Dorsolateral prefrontal cortex (tissue), 122 donors: ENCODE measurements at places on chromosomes 5 and 9. TPM values are rescaled to one million over a fixed set of nuclear protein-coding genes. Genes with fewer than 3 reads are reported as not detected.

URM1 gene
- 51.6 TPM for total RNA-seq

BTNL9 gene
- total RNA-seq, result 7.0 TPM

IRX1 gene
- not detected for total RNA-seq

ATOX1 gene
- total RNA-seq, result 88.1 TPM

SPINK9 gene
- total RNA-seq, result not detected

DNA sequence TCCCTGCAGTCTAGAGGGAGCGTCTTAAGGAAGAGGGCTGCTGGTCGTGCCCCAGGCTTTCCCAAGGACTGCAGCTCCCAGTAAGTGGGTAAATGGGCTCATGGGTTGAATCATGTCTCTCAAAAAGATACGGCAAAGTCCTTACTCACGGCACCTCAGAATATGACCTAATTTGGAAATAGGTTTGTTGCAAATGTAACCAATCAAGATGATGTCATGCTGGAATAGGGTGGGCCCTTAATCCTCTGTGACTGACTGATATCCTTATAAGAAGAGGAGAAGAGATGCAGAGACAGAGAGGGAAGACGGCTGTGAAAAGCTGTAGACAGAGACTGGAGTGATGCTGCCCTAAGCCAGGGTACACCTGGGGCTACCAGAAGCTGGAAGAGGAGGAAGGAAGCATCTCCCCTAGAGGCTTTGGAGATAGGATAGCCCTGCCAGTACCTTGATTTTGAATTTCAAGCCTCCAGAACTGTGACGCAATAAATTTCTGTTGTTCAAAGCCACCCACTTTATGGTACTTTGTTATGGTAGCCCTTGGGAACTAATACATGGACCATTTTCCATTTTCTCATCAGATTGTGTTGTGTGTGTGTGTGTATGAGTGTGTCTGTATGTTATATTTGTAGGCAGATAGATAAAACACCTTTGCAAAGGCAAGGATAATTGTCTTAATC is 15.0 kb downstream of the GALNT10 start:
- DNase-seq, result no peak

GRCh38 chr9:90838098-90838497 is 36.5 kb downstream of the SYK start:
- no peak for DNase-seq

GRCh38 chr5:77972469-77973252 is 196.5 kb upstream of the TBCA start:
- DNase-seq, result no peak

DNA sequence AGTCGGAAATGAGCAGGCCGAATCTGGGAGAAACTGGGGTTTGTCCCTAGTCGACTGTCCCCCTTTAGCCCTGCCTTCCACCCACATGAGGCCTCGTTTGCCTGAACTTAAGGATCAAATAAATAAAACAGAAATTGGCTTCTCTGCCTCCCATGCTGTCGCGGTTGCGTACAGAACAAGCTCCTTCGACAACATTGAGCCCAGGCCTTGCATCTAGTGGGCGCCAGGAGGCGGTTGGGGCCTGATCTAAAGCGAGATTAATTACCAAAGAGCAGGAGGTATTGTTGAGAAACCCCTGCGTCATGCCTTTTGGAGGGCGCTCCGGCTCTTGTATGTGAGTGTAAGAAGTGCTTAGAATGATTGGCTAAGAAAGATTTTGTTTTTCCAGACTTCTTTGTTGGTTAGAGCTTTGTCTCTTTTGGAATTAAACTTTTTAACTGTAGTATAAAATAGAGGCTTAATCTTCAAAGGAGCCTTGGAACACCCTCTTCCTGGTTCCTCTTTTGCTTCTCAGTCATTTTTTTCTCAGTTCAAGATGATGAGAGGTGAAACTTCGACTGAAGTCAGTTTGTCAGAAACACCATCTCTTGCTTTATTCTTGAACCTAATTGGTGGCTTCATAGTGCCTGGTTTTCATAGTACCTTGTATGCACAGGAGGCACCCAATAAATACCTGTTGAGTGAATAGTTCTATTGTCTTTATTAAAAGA is 828 bp downstream of the ATP6V0E1 start:
- peak; percentile 71 for DNase-seq

- DNase-seq, result no peak
Observed at GRCh38 chr9:32010322-32010721, 374.1 kb upstream of the ACO1 start.

DNA sequence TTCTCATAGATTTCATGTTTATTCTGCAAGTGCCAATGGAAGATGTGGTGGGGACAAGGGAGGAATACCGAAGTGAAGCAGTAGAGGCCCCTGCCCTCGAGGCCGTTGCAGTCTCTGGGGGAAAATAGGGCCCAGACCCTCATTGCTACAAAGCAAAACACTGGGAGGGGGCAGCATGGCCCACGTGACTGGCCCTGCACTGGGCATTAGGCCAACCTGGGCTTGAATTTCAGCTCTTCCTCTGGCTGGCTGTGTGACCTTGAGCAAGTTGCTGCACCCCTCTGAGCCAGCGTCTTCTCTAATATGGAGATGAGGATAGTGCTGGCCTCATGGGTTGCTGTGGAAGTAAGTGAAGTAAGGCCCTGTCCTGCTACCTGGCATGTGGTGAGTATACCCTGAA is 709 bp upstream of the SYNPO start:
- no peak for DNase-seq

DNA sequence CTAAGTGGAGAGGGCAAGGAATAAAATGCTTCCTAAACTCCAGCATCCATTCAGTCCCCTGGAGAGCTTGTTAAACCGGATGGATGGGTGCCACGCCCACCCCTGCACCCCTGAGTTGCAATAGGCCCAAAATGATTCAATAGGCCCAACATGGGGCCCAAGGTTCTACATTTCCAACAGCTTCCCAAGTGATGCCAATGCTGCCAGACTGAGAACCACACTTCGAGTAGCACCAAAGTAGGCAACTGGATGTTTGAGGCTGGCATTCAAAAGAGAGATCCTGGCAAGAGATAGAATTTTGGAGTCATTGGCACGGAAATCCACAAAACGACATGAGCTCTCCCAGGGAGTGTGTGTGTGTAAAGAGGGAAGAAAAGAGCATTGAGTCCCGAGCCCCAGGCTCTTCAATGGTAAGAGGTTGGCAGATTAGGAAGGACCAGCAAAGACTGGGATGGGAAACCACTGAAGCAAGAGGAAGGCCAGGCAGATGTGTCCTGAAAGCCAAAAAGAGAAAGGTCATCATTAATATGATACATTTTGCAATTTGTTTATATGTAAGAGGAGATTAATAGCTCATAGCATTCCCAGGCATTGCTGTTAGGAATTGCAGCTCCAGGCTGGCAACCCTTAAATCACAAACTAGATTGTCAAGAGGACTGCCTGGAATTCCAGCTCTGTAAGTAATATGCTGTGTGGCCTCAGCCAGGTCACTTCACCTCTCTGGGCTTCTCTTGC is 130.6 kb downstream of the KCNIP1 start:
- DNase-seq, result no peak

DNA sequence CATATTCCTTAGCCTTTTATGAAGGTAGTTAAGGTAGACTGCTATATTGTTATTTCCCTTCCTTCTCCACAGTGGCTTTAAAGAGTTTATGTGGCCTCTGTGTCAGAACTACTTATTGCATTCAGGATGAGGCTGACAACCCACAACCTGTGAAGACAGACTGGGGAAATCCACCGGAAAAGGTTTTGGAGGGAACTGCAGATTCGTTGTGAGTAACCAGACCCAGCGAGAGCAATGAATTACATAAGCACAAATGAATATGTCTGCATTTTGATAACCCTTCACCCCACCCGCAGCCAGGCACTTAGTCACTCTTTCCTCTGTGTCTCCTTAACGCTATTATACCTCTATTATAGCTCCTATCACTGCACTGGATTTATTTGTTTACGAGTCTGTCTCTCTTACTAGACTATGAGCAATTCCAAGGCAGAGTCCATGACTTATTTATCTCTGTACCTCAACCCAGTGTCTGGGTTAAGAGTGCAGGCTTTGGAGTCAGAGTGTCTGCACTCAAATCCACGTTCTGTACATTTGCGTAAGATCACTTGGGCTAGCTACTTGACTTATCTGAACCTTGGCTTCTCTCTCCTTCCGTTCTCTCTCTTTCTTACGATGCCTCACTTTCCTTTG is 19.2 kb downstream of the KCTD16 start:
- no peak for DNase-seq

DNA sequence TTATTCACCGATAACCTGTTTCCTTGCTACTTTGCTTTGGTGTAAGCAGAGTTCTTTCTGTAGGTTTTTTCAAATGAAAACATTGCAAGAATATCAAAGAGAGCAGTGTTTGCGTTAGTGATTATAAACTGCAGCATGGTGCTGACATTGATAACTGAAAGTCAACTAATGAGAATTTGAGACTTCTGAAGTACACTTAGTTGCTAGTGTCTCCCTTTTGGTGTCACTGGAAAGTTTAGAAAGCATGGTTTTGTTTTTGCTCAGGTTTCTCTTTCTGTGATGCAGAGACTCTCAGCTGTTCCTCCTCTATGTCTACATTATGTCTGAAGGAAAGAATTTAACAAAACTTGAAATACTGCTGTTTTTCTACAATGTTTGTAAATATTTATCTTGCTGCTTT is 80.2 kb upstream of the ZNF169 start:
- no peak for DNase-seq

DNA sequence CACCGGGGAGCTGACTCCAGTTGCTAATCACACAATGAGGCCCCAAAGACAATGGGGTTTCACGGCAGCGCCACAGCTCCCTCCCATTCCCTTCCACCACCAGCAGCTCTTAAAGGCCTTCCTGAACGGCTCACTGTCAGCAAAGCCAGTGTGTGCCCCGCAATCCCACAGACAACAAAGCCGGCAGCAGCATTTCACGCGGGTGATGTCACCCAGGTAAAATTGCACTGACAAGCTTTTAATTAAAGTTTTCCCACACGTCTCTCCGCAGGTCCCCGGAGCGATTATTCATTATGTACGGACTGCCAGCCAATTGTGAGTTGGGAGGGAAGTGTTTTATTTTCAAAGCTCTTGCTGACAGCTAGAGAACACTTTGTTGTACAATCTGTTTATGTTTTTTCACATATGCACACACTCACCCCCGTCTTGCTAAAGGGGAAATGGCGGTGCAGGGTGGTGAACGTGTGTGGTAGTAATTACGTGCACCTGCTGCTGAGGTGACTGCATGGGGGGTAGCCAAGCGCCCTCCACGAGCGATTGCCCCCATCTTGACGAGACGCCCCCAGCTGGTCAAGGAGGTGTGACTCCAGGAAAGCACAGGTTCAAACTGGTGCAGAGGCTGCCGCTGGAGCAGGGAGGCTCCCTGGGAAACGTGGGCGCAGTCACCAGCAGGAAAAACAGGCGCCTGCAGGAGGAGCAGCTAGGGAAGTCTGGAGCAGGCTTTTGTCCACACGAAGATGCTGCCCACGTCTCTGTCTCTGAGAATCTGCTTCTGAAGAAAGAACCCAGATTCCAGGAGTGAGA is 65.0 kb downstream of the IRX2 start:
- no peak for DNase-seq

DNA sequence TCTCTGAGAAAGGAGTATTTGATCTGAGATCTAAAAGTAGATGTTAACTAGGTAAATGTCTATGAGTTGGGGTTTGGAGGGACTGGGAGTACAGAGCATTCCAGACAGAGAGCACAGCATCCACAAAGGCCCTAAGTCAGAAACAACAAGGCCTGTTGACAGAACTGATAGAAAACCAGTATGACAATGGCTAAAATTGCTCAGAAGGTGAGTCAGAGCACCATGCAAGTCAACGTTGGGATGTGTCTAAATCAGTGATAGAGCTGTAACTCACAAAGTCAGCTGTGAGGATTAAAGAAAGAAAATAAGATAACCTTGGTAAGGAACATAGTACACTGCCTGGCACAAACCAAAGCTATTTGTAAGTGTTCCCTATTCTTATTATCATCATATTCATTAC is 124.0 kb downstream of the CETN3 start:
- DNase-seq, result no peak

- no peak for DNase-seq
Observed at GRCh38 chr5:14584848-14585247, 3.3 kb downstream of the OTULINL start.

- no peak for DNase-seq
Observed at GRCh38 chr5:90131383-90132133, 278.0 kb downstream of the CETN3 start.

GRCh38 chr9:122239722-122240121 is 11.0 kb upstream of the LHX6 start:
- DNase-seq, result no peak

DNA sequence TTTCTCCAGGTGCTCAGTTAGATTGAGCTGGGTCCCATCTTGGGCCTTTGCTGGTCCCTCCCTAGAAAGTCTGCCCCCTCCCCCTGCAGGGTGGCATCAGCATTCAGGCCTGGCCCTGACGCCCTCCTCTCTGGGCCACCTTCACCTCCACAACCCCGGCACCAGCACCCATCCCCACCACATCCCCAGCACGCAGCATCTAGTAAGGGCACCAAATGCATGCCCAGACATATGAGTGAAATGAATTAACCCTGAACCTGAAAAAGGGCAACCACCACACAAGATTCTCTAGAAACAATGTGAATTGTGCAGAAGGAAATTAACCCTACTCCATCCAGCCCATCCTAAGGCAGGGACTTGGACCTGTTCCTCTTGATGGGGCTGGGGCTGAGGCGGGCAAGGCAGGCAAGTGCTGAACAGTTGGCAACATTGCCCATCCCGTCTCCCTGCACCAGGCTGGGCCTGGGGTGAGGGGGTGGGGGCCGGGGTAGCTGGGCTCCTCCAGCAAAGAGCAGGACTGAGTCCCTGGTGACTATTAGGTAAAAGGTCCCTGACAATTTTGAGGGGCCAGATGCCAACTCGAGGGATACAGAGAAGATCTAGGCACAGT is 125.9 kb downstream of the KCNIP1 start:
- DNase-seq, result no peak

GRCh38 chr9:23496489-23497136 is 329.4 kb downstream of the ELAVL2 start:
- DNase-seq, result no peak

DNA sequence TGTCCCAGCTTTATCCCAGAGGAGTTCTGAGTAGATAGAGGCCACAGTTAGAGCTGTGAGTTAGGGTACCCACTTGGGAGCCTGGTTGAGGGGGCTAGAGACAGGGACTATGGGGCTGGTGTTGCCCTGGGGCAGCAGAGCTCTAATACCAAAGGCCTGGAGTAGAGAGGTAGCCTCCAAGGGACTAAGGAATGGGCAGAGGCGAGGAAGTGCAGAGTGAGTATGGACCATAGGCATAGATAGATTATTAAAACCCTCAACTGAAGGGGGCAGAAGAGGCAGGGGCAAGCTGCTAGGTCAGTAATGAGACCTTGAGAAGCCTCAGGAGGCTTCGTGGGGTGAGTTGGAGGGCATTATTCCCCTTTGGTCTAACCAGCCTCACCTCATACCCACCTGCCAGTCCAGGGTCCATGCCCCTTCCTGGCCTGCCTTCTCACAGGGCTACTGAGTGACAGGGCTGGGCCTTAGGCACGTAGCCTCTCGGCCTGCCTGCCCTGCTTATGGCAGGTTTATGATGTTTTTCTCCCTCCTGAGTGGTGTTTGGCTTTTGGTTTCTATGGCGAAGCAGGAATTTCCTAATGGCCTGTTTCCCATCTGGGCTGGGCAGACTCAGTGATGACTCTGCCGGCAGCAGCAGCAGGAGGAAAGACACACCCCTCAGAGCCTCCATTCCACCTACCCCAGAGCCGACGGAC is 8.0 kb downstream of the PDLIM4 start:
- no peak for DNase-seq
